ENCODE measurements at places on chromosomes 16 and 17. TPM values are rescaled to one million over a fixed set of nuclear protein-coding genes. Genes with fewer than 3 reads are reported as not detected.

DNA sequence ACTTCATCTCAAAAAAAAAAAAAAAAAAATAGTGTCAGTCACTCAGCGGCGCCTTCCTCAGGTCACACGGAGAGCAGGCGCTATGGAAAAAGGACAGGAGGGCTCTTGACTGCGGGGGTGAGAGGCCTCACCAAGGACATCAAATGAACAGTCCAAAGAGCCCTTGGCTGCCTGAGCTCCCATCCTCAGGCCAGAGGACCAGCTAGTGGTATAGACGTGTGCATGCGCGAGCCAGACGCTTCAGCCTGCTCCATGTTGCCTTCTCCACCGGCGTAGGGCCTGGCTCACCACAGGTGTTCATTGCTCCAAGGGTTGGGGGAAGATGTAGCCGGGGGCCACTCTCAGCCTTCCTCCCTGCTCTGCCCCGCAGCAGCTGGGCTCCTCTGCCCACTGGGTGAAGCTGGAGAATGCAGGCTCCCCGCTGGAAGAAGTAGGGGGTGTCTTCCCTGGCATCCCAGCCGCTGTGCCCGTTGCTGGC lies 65.8 kb upstream of the PLCG2 start:
- peaks cover 12% of the 10 kb centered on the region for H3K36me3 ChIP-seq
- H3K27me3 ChIP-seq, result no peaks in the 10 kb centered on the region
- no peak for DNase-seq
- H3K27ac ChIP-seq, result no peak overlapping the region
- no peak overlapping the region for H3K4me3 ChIP-seq

DNA sequence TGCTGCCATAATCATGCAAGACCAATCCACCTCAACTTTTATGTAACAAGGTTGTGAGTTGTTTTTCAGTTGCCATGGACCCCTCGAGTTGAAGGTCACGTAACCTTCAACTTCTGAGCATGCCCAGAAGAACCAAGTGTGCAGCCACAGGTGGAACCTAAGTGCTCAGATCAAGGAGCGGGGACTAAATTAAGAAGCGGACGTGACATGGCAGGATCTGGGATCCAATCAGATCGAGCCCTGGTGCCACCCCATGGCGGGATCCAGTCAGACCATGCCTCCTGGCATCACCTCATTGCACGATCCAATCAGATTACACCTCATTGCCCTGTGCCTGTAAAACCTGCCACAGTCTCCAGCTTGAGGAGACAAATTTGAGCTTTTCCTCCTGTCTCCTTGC lies 204.5 kb upstream of the CDH5 start:
- no peaks in the 10 kb centered on the region for H3K4me1 ChIP-seq
- H3K36me3 ChIP-seq, result no peaks in the 10 kb centered on the region
- DNase-seq, result no peak
- no peaks in the 10 kb centered on the region for H3K27me3 ChIP-seq
- no peak overlapping the region for H3K27ac ChIP-seq

The HAP1 gene
- polyA plus RNA-seq, result 0.27 TPM

The ATMIN gene
- 13.5 TPM for polyA plus RNA-seq

The TMEM235 gene
- not detected for polyA plus RNA-seq
